HAP-1 (cell line): ENCODE measurements at places on chromosomes 3 and 15.

DNA sequence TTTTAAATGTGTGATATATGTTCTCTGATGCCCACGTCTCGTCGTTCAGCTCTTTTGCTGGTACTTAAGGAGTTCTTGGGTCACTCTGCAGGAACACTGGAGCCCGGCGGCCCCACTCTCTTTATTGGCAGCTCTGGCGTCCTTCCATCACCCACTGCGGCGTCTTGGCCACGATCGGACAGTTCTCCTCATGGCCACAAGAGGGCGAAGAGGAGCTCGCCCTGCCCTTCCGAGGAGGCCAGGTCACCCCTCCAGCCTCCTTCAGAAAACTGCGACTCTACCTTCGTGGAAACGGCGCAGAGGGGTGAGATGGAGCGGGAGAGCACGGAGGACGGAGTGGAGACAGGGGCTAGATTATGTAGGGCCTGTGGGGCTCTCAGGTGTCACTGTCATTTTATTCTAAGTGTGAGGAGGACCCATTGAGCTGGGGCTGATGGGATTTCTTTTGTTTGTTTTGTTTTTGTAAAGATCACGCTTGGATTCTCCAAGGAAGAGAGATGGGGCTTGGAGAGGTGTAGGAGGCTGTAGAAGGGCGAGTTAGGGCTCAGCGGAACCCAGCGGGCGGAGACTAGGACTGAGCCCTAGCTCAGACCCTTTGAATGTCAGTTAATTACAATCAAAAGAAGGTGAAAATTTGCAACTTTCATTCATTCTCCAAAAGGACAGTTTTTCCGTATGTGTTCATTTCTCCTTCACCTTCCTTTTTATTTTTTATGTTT is 28.0 kb upstream of the GABRA5 start:
- DNase-seq = peak; percentile 75

DNA sequence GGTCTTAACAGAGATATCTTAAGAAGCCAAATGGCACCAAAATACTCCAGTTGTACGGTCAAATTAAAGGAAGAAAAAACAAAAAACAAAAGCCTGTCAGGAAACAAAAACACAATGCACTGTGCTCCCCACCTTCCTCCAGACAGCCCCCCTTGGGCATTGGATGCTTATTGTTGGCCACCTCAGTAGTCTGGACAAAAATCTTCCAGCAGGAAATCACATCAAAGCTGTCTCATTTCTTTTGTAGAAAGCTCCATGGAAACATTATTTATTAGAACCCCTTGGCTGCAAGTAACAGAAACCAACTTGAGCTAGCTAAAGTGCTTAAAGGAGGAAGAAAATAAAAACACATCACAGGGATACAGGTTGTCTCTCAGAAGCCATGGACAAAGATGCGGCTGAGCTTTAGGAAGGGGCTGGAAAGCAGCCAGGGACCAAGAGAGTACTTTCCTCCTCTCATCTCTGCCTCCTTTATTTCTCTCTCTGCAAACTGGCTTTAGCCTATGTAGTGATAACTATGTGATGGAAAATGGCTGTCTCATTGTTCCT is 651.5 kb upstream of the ADAMTS9 start:
- DNase-seq = no peak

GRCh38 chr3:62562596-62562995 is 189.2 kb upstream of the FEZF2 start:
- no peak for DNase-seq

DNA sequence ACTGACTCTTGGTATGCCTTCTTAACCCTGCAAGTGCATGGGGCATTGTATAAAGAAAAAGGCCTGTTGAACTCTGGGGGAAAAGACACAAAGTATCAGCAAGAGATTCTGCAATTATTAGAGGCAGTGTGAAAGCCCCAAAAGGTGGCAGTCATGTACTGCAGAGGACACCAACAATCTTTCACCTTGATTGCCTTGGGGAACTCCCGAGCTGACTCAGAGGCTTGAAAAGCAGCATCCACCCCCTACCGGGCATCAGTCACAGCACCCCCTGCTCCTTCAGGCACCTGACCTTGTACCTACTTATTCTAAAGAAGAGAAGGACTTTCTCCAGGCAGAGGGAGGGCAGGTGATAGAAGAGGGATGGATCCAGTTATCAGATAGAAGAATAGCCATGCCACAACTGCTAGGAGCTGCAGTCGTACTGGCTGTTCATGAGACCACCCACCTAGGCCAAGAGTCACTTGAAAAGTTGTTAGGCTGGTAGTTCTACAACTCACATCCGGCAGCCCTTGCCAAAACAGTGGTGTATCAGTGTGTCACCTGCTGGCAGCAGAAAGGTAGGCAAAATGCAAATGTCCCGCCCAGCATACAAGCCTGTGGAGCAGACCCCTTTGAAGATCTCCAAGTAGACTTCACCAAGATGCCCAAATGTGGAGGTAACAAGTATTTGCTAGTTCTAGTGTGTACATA is 241.6 kb upstream of the CNTN6 start:
- no peak for DNase-seq

- no peak for DNase-seq
Observed at GRCh38 chr3:168141405-168141998, 45.8 kb upstream of the GOLIM4 start.

- DNase-seq = no peak
Observed at GRCh38 chr3:156471431-156471830, 83.5 kb downstream of the SSR3 start.

DNA sequence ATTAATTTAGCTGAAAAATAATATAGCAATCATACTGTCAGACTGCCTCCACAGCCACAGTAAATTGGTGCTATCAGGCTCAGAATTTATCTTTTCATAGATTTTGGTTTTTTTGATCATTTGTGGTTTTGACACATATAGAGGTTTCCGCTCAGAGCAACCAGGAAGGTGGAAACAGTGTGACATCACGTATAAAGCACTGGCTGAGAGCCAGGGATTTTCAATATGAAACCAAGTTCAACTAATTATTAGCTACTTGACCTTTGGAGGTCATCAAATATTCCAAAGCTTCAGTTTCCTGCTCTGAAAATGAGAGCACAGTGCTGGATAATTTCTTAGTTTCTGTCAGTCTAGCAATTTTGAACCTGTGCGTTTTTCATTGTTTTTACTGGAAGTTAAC is 433.8 kb upstream of the SUCLG2 start:
- DNase-seq = no peak
